ENCODE measurements at places on chromosomes 1 and 21.

DNA sequence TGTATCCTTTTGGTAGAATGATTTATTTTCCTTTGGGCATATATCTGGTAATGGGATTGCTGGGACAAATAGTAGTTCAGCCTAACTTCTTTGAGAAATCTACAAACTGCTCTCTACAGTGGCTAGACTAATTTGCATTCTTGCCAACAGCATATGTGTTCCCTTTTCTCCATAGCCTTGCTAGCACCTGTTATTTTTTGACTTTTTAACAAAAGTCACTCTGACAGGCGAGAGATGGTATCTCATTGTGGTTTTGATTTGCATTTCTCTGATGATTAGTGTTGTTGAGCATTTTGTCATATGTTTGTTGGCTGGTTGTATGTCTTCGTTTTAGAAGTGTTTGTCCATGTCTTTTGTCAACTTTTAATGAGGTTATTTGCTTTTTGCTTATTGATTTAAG lies 99.8 kb downstream of the UCK2 start:
- DNase-seq: no peak

GRCh38 chr1:28966617-28967016 lies 52.2 kb downstream of the EPB41 start:
- DNase-seq: no peak

DNA sequence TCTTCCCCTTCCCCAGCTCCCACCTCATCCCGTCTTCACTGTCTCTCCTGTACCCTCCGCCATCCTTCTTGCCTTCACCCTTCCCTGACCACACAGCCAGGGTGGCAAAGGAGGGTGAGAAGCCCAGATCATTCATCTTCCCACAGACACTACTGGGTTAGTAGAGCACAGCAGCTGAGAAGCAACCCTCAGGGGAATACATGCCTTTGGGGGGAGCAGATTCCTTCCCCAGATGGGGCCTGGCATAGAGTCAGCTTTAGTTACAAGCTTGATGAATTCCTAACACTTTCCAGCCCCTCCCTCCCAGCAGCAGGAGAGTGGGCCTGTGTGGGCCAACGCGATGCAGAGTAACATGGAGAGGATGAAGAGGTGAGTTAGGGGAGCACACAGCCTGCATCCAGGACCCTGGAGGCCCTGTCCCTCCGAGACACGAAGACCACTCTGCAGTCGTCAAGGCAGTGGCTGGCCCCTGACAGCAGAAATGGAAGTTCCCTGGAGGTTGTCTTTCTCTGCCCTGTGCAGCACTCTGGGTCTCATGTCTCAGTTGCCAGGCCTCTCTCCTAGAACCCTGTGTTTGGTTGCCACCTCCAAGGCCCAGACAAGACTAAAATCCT lies 8.8 kb upstream of the BTG2 start:
- DNase-seq: no peak

GRCh38 chr21:16071092-16071491 lies 341.3 kb downstream of the USP25 start:
- no peak for DNase-seq

GRCh38 chr1:97451944-97452343 lies 468.9 kb downstream of the DPYD start:
- no peak for DNase-seq

DNA sequence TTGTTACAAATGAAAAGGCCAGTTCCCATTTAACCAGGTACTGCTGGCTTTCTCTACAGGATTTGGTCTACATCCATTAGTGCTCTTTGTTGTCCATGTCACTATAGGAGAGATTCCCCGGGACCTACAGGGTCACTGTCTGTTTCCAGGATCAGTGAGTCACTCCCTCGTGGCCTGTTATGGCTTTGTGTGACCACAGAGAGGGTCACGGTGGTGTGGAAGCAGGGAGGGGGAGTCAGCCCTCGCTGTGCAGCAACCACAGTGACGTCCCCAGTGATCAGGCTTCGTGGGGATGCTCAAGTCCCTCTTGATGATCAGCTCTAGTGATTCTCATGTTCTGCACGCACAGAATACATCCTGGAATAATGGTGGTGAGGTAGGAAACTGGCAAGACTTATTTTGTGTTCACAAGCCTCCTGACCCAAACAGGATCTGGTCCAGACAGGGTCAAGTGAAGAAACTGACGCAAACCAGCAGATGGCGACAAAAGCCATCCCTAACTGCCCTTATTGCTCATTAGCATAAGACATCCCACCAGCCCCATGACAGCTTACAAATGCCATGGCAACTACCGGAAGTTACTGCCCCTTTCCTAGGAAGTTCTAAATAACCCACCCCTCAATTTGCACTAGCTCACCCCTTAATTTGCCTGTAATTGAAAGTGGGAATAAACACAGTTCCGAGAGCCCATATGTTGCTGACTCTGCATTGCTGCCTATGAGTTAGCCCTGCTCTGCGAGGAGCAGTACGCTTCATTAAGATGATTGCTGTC lies 98.5 kb downstream of the DISC1 start:
- DNase-seq: no peak

- DNase-seq: no peak
Measured at GRCh38 chr1:47184822-47185677, 4.8 kb downstream of the PDZK1IP1 start.

GRCh38 chr1:1285611-1286311 lies 5.5 kb downstream of the SCNN1D start:
- no peak for DNase-seq

DNA sequence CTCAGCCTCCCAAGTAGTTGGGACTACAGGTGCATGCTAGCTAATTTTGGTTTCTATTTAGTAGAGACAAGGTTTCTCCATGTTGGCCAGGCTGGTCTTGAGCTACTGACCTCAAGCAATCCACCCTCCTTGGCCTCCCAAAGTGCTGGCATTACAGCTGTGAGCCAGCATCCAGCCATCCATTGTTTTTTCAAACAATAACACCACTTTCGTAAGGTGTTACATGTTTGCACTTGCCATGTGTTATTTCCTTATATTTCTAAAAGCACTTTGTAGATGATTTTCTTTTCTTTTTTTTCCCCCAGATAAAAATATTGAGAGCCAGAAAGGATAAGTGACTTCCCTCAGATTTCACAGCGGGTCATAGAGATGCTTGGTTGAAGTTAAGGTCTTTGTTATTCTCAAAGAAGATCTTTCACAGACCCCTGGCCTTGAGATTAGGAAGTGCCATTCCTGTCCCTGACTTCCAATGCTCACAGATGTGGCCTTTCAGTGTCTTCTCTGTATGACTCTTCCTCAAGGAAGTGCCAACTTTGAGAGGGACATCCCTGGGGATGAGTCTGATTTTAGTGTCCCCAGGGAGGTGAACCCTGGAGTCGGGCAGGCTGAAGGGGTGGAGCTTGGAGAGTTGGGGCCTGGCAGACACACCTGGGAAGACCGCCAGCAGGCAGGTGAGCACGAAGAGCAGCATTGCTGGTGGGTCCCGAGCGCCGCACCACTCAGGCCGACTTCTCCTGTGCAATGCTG lies 6.3 kb downstream of the PIGR start:
- no peak for DNase-seq

DNA sequence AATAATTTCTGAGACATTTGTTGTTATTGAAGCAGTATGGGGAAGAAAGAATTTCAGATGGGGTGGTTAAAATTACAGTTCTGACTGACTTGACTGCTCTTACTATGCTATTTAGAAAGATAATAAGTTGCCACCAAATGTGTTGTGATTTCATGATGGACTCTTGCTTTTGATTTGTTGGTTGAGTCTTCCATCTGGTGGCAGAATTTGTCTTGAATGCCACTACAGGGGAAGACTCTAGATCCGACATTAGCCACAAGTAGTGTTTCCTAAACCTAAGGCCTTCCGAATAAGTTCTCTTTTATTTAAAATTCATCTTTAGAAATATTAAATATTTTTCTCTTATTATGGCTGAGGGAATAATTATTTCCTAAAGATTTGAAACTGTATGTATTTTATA lies 190.9 kb upstream of the ADGRL4 start:
- no peak for DNase-seq

GRCh38 chr1:39689635-39690034 lies 1.6 kb downstream of the HPCAL4 start:
- DNase-seq: no peak

DNA sequence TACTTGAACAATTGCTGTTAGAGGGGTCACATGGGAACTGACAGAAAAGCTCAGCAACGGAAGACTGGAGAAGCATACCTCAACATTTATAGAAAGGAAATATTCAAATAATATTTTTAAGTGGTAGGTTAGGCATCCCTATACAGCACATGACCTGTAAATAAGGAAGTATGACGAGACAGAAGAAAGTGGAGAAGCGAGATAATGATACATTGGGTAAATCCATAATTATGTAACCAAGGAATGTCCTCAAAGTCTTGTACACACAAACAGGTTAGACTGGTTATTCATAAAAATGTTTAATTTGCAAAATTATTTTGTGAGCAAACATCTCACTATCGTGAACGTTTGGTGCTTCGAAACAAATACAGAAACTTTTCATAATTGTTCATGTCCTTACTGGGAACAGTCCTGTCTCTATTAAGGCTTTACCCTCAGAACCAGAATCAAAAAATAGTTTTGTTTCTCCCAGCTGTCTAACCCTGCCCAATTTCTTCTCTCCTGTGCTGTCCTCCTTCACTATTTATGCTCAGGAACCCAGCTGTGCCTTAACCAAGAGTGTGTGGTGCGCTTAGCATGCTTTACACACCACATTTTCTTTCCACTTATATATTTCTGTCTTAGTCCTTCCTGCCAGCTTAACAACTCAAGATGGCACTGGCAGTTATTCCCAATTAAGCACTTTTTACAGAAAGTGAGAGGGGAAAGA lies 10.2 kb downstream of the KMO start:
- DNase-seq: no peak

GRCh38 chr21:38159355-38159754 lies 97.4 kb upstream of the KCNJ15 start:
- DNase-seq: no peak

DNA sequence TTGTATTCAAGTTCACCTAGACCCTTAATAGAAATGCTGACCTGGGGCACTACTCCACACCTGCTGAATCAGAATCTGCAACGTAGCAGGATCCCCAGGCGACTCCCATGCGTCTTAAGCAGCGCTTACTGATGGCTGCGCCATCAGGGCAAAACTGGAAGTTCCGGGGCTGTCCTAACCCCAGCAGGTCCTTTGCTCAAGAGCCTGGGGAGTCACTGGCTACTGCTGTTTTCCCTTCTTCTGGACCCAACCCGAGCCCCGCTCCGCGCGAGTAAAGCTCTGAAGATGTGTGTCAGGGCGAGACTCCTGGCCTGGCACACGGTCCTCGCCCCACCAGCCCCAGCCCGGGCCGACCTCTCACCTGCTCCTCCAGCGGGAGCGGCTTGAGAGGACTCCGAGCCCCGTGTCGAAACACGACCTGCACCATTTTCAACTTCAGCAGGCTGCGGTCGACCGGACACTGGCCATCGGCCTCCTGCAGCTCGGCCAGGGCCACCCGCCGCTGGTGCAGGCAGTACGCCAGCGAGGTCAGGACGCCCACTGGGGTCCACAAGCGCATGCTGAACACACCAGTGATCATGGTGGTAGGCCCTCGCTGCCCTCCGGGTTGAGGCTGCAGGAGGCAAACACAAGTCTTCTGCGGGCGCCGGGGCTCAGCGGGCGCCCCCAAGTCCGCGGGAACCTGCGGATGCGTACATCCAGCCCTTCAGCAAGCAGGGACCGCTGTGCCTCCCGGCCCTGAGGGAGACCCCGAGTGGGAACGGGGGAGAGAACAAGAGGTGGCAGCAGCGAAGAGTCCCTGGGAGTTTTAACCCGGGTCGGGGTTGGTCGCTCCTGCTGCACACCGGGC lies 630 bp downstream of the ACP6 start:
- peak; percentile 11 for DNase-seq

GRCh38 chr1:9992910-9993309 lies 4.1 kb upstream of the RBP7 start:
- DNase-seq: no peak

DNA sequence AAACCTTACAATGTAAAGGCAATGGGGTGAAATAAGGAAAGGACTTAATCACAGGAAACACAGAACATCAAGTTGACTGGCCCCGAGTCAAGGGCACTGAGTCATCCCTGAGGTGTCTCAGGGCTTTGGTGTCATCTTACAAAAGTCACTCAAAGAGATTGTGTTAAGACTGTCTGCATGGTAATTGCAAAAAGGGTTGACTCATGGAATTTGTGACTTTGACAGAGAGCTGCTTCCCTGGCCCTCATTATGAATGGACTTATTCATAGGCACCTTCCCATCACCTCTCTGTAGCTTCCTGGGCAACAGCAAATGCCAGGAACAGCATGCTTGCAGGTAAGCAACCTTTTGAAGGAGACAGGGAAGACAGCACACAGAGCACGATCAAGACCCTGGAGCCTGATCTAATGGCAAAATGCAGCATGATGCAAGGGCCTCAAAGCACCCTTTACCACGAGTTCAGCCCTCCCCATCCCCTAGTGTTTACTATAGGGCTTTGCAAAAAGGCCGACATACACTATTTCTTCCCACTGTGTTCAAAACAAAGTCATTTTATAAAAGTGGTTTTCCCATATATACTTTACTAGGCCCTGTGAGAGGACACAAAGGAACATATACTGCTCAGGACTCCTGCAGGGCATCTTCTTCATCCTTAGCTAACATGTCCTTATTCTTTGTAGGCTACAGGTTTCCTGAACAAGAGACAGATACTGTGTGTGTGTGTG lies 17.1 kb downstream of the ZP4 start:
- no peak for DNase-seq

DNA sequence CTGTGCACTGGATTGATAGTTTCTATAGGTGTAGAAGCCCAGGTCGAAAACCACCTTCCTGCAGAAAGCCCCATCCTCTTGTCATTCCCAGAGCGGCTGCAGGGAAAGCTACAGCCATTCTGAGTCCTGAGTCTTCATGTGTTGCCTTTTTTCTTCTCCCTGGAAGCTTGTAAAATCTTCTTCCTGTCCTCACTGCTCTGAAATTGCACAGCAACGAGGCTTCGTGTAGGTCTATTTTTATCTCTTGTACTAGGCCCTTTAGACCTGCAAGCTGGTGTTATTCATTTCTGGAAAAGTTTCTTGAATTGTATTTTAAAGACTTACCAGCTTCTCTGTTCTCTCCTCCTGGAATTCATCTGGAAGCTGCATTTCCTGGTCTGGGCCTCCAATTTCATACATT lies 44.2 kb upstream of the ETS2 start:
- DNase-seq: no peak

- DNase-seq: no peak
Measured at GRCh38 chr1:2650967-2651645, 18.3 kb upstream of the MMEL1 start.

DNA sequence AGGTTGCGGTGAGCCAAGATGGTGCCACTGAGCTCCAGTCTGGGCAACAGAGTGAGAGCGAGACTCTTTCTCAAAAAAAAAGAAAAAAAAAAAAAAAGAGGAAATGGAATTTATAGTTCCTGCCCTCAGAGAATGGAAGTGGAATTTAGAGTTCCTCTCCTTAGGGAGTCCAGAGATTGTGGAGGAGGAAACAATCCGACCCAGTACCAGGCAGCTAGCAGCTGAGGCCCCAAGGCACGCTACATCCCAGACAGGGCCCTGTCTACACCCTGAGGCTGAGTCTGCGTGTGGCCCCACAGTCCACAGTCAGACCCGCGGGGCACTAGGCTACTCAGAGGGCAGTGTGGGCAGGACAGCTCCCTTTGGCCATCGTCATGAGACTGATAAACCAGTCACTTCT lies 1.9 kb upstream of the MFN2 start:
- no peak for DNase-seq

- DNase-seq: no peak
Measured at GRCh38 chr1:237507005-237507404, 383.7 kb downstream of the ZP4 start.
